ENCODE measurements at places on chromosomes 12 and 14.
A peak's percentile ranks its signal among the peaks of the same experiment; 100 is the strongest.

- no peak for DNase-seq
These were observed 111.6 kb downstream of the SCAF11 start for GRCh38 chr12:45878630-45879255.

- no peak for DNase-seq
These were observed 190.6 kb downstream of the SLC2A13 start for GRCh38 chr12:39915249-39915648.

DNA sequence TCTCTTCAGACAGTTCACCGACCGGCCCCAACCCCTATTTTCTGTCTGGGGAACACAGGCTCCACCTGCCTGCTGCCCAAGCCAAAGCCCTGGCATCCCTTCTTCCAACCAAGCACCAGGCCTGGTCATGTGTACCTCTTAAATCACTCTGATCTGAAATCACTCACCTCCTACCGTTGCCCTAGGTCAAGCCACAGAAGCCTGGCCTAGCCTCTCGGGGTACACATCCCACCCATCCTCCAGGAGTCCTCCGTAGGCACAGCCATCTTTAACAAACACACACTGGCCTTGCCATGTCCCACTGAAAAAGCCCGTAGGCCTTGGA lies 81.8 kb downstream of the IRF2BPL start:
- no peak for DNase-seq

DNA sequence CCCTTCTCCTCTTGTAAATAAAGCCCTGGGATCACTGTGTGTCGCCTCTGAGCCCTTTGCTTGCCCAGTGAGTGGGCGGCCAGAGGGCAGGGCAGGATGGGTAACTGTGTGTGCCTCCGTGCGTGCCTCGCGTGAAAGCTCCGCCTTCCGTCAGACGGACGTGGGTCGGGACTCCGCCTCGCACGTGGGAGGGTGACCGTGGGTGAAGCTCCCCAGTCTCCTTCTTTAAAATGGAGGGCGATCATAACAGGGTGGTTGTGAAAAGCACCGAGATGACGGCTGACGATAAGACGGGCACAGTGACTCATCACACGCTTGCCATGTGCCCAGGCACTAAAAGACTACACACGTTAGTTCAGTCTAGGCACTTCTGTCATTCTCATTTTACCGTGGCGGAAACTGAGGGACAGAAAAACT lies 9.2 kb downstream of the PHB2 start:
- no peak for DNase-seq

- no peak for DNase-seq
These were observed 19.7 kb upstream of the TDRD9 start for GRCh38 chr14:103908580-103908979.

DNA sequence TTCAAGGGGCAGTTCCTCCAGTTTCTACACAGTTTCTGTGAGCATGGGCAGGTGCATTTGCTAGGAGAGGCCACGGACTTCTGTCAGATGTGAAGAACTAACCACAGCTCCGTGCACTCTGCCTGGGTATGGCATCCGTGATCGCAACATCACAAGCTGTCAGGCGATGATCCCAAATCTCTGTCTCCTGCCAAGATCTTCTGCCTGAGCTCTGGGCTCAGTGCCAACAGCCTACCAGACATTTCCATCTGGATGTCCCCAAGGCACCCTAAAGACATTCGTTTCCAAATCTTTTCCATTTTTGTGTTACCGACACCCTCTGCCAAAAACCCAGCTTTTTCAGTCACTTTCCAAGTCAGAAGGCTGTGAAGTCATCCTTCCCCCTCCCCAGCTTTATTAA lies 292.1 kb downstream of the GLT1D1 start:
- no peak for DNase-seq

DNA sequence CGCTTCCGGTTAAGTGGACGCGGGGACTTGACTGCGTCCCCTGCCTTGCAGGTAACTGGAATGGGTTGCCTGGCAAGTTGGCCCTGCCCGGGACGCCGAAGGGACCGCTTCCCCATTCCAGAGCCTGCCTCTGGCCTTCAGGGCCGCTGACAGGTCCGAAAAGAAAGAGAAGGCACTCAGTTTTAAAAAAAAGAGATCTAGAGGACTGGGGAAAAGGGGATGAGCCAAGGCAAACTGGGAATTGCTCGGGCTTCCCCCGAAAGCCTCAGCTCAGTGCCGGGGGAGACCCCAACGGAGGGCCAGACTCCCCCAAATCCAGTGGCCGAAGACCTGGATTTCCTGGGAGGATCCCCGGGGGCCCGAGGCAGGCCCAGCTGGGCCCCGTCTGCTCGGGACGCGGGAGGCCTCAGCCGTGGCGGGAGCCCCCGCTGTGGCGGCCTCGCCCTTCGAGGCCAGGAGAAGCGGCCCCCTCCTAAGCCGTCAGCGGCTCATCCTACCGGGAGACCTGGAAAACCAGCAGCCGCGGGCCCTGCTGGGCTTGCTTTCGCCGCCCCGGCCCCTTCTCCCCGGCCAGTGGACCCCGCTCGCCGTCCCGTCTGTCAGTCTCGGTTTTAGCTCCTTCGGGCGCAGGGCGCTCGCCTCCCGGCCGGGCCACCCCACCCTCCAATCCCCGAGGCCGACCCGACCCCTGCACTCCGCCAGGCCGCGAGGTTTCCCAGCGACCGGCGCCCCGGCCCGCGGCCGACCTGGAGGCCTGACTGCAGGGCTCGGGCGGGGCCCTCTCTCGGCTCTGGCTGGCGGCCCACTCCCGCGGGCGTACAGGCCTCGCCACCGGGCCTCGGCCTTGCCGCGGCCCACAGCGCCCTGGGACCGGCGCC lies 12.5 kb downstream of the OTX2 start:
- DNase-seq: no peak

GRCh38 chr12:53115891-53116648 lies 12.8 kb downstream of the SOAT2 start:
- no peak for DNase-seq

DNA sequence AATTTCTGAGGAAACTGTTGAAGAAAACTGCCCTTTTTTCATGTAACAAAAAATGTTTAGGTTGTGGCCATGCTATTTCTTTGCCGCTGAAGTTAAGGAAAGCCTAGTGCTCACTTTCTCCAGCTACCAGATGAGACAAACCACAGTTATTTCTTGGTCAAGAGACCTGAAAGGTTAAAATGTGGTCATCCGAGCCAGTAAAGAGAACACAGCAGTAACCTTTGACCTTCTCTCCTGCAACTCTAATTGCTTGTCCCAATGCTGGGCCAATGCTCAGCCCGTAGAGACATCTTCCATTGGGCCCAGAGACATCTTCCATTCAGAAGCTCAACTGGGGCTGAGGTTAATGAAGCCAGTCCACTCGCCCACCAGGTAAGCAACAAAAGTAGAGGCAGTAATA lies 109.8 kb upstream of the CPSF6 start:
- no peak for DNase-seq

DNA sequence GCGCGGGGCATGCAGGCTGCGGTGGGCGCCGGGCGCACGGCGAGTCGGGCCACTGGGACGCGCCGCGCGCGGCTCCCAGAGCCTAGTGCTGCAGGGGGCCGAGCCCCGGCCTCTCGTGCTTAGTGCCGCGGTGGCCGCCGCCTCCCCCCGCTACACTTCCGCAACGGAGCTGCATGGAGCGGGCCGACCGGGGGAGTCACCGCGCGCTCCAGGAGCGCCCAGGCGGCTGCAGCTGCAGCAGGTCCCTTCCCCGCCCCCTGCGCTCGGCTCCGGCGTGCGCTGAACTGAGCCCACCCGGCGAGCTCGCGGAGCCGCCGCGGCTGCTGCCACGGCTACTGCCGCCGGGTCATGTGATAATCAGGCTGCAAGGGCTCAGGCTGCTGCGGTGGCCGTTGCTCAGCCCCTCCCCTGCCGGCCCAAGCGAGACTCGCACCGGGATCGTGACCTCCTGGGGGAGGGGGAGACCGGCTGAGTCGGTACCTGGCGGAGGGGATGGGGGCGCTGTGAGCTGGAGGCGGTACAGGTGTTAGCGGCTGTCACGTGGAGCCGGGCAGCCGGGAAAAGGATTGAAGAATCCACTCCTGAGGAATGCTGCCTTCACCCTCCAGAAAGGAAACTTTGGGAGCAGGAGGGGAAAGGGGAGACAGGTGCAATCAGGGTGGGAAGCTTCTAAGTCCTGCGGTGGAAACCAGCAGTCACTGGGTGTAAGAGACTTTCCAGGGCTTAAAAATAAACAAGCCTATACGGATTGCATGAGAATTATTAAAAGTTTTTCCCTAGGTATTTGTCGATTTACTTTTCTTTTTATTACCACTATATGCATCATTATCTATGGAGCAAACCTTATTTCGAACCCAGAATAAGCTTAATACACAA lies at the start of gene PPM1H:
Gene PPM1H, minus strand, starts transcription at position 352 of the 876 bp plus-strand sequence. CDS start 414 bp downstream, outside the sequence.
- no peak for DNase-seq

DNA sequence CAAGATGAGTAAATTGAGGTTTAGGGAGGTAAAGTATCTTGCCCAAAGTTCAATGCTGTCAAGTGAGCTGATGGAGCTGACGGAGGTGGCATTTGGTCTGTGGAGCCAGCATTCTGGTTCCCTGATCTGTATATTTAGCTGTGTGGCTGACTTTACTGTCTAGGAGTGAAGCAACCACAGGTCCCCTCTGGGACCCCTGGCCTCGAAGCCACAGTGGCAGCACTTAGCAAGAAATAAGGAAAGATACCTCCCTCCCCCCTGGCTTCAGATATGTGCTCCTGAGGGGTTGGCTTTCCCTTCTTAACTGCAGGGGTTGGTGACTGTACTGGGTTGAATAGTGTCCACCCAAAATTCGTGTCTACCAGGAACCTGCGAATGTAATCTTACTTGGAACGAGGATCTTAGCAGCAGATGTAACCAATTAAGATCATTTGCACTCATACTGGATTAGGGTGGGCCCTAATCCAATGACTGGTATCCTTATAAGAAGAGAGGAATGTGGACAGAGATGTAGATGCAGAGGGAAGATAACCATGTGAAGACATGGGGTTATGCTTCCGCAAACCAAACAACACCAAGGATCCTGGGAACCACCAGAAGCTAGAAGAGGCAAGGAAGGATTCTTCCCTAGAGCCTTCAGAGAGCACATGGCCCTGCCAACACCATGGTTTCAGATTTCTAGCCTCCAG lies 2.0 kb upstream of the ACVR1B start:
- no peak for DNase-seq

GRCh38 chr12:40157336-40157735 lies 51.5 kb upstream of the SLC2A13 start:
- no peak for DNase-seq

- DNase-seq: no peak
These were observed 1220.9 kb downstream of the GALC start for GRCh38 chr14:86772075-86772474.

GRCh38 chr12:122845041-122845864 lies 10.0 kb downstream of the HIP1R start:
- no peak for DNase-seq

DNA sequence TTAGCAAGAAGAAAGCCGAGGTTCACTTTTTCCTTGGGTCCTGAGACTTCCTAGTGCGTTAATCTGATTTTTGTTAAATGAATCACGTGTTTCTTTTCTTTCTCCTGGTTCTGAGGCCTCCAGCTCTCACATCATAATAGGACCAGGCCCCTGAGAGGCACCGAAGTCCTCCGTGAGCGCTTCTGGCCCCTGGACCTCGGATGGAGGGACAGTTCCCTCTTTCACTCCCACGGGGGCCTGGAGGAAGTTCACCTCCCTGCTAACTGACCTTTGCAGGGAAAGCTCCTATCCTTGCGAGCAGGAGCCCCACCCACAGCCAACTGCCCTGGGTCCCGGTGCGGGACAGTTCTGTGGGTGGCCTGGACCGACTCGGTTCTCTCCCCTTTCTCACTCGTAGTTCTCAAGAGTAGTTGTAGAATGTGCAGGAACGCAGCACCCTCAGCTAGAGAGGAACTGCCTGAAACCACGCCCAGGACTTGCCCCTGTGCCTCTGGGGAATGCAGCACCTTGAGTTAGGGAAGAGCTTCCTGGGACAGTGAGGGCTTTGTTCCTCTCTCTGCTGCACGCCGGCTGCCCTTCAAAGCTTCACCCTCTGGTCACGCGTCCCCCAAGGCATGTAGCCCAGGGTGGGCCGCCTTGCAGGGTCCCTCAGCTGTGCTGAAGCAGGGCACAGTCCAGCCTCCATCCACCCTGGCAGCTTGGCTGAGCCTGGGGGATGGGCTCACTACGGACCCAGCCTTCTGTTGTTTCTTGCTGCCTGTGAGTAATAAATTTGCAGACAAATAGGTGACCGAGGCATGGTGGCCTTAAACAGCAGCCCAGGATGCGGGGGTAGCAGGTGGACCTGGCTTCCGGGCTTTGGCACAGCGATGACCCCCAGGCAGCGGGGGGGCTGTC lies 264.6 kb downstream of the ADGRD1 start:
- no peak for DNase-seq

- no peak for DNase-seq
These were observed 81.4 kb downstream of the ATXN7L3B start for GRCh38 chr12:74619084-74619483.

- DNase-seq: no peak
These were observed 141.4 kb downstream of the TMEM132D start for GRCh38 chr12:129762436-129762835.

GRCh38 chr14:49940808-49941421 lies 48.0 kb downstream of the ARF6 start:
- DNase-seq: peak; percentile 32

DNA sequence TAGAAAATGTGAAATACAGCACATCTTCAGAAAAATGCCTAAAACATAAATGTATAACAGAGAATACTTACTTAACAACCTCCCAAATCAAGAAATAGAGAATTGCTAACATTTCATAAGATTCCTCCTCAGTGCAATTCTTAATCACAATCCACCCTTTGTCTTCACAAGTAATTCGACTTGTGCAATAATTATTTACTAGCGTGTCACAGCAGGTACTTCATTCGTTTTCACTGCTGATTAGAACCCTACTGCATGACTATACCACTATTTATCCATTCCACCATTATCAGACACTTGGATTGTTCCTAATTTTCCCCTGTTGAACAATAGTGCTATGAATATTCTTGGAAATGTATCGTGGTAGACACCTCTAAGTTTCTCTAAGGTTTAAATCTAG lies 64.9 kb upstream of the BBS10 start:
- no peak for DNase-seq

GRCh38 chr12:107655281-107656065 lies 30.1 kb upstream of the PWP1 start:
- DNase-seq: no peak

GRCh38 chr14:89613260-89614008 lies 196.4 kb upstream of the FOXN3 start:
- DNase-seq: no peak

- no peak for DNase-seq
These were observed 10.4 kb downstream of the KCNJ8 start for GRCh38 chr12:21764065-21764464.

GRCh38 chr14:52917735-52918134 lies 33.1 kb downstream of the FERMT2 start:
- peak; percentile 24 for DNase-seq

DNA sequence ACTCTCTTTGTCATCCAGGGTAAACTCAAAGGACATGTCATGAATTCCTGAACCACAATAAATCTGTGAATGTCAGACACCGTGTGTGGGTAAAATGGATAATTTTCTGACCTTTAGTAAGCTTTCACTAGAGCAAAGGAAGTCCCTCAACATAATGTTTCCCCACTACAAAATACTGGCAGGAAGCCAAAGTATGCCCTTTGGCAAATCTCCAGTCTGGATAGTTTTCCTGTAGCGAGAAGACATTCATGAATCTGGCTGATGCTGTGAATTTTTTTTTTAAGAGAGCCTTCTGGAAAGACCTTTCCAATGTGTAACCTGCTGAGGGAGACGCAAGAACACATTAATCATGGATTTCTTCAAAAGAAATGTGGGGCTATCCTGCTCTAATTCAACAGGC lies 389.6 kb upstream of the DDHD1 start:
- DNase-seq: no peak

- DNase-seq: no peak
These were observed 1.2 kb upstream of the DCAF11 start for GRCh38 chr14:24113379-24113800.

Measured in AG09309 (cell line).